NCI-H510A (cell line): ENCODE measurements at places on chromosomes 1 and 21.

DNA sequence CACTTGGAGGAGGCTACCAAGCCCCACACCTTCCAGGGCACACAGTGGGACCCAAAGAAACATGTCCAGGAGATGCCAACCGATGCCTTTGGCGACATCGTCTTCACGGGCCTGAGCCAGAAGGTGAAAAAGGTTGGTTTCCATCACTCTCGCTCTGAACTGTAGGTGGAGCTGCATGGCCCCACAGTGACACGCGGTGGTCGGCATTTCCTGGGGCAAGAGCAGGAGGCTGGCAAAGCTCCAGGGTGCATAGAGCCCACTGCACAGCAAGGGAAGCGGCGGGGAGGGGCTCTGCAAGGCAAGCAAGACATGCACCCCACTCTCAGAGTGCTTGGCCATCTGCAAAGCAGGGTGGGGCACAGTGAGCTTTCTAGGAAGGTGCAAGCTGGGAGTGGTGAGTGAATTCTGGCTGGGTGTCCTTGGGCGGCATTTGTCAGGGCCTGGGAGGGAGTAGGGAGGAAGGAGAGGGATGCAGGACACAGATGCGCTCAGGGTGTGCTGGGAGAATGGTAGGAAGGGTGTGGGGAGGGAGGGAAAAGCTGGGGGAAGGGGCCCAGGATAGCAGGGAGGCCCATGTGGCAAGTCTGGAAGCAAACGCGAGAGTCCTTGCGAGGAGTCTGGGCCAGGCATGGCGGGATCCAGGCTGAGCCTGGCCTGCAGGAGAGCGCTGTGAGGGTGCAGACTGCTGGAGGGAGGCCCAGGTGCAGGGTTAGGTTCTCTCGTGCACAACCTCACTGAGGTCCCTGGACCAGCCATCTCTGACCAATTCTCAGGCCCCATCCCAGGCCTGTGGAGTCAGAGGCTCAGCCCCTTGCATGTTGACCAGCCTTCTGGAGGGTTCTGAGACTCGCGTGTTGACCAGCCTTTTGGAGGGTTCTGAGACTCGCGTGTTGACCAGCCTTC lies 11.0 kb downstream of the TRPM2 start:
- DNase-seq = no peak

GRCh38 chr1:205074513-205074912 lies 9.7 kb downstream of the TMEM81 start:
- no peak for DNase-seq

- DNase-seq = no peak
Measured at GRCh38 chr1:225699336-225699735, 46.4 kb upstream of the ENAH start.

- DNase-seq = no peak
Measured at GRCh38 chr1:168719306-168720111, 9.5 kb downstream of the DPT start.

DNA sequence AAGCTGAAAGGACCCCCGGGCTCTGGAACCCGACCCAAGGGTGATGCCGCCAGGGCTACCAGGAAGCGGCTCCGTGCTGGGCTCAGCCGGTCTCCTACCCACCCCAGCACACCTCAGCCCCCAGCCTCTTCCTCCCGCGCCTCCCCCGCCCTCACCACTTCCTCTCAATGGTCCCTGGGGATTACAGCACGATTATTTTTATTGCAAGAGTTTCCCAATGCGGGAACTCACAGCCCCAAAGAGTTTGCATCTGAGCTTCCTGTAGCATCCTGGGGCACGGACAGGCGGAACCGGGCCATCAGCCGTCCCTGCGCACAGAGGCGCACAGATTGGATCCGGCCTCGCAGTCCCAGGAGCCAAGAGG lies 8.7 kb upstream of the SLX9 start:
- no peak for DNase-seq

- DNase-seq = no peak
Measured at GRCh38 chr1:66348776-66349175, 185.2 kb upstream of the SGIP1 start.

DNA sequence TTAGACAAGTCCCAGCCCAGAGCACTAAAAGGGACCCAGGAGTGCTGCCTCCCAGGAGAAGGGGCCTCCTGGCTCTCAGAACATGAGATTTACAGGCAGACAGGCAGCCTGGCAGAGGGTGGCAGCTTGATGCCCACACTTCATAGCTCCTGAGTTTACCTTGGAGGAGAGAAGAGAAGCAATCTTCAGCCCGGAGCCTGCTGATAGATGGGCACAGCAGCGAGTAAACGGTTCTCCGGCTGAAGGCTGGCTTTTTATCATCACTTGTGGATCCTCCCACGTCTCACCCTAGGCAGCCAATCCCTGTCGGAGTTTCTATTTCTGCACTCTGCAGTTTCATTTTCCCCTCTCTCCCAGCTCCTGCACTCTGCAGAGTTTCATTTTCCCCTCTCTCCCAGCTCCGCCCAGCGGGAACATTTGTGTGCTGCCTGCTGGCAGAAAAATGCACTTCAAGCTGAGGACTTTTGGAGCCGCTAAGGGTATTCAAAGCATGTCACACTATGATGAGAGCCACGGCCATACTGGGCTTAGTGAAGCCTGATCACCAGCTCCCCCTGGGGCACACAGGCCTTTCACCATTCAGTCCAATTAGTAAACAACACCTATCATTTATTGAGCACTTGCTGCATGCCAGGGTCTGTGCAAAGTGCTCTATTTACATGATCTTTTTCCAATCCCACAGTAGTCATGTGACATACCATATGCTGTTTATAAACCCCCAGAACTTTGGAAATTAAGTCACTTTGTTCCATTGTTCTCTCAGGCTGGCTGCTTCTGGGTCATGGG lies at the start of gene IFI6:
TSS of gene IFI6 (minus strand) at position 229 of the 786 bp plus-strand sequence. CDS start 2,878 bp downstream, outside the sequence.
- peak; percentile 95 for DNase-seq

DNA sequence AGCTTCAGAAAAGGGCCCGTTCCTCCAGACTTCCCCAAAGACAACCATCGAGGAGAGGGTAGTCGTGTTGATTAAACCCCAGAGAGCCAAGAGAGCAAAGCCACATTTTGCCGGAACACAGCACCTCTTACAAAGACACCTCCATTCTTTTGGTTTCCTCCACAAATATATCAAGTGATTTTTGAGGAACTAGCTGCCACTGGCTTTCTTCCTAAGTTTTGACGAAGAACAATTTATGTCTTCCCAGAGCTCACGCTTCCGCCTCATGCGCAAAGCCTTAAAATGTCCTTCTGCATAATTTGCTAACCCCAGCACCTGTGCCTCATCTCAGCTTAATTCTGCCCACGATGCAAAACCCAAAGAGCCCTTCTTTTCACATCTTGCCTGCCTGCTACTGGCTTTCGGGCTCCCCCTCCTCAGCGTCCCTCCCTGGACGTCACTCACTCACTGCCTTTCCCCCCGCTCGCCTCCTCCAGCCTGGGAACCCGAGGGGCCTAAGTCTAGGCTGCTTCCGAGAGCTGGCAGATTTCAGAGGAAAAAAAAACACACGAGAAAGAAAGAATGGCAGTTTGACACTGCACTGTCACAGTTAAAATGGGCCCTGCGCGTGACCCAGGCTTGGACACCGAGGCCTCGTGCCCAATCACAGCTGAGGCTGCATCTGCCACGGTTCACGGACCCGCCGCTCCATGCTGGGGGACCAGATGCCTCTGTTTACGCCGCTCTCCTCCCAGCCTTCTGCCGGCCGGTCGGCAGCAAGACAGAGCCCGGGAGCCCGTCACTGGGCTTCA lies 77.6 kb upstream of the IFNAR2 start:
- no peak for DNase-seq

- no peak for DNase-seq
Measured at GRCh38 chr1:91751275-91751674, 134.7 kb downstream of the TGFBR3 start.

GRCh38 chr1:8873506-8874229 lies 4.8 kb downstream of the ENO1 start:
- peak; percentile 31 for DNase-seq

- no peak for DNase-seq
Measured at GRCh38 chr1:244989813-244990212, 125.5 kb upstream of the HNRNPU start.

DNA sequence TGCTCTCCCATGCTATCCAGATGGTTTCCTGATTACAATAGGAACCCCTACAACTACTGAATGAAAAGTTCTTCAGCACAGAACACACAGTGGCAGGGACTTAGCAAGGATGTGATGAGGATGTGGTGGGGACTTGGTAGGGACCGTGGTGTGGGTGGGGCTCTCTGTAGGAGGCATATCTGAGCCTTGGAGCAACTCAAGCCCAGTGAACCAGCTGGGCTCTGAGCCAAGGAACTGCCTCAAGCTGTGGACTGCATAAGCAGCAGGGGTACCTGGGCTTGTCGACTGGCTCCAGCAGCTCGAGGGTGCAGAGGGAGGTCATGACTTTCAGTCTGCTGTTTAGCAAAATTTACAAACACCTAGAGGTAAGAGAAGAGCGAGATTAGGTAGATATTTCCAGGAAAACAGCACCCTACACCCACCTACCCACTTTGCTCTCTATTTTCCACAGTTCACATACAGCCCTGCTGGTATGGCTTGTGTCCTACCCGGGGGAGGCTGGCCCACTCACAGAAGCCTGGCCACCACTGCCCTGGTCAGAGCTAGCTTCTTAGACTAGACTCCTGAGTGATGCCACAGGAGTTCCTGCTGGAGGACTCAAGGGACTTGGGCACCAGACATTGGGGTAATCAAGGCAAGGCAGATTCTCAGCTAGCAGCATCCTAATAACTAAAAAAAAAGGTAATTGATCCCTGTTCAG lies 86.8 kb upstream of the GCLM start:
- no peak for DNase-seq

DNA sequence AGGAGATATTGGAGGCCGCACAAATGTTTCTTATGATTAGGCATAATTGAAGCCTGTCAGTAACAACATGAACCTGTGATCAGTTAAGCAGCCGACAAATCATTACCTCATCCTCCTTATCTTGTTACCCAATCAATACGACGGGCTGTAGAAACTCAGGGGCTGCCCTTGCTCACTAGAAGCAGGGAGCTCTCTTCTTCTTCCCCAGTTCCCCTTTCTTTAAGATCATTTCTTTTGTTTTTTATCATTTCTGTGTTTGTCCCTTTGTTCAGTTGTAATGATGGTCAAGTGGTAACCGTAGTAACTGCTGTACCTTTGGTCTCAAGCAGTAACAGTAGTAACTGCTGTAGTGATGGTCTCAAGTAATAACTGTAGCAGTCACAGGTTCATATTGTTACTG lies 13.8 kb upstream of the FCGR2A start:
- DNase-seq = no peak

- DNase-seq = no peak
Measured at GRCh38 chr21:36126621-36127110, 8.2 kb upstream of the CBR3 start.

GRCh38 chr1:234839663-234840062 lies 229.7 kb upstream of the IRF2BP2 start:
- DNase-seq = no peak
